ENCODE measurements at places on chromosomes 1 and 21.

DNA sequence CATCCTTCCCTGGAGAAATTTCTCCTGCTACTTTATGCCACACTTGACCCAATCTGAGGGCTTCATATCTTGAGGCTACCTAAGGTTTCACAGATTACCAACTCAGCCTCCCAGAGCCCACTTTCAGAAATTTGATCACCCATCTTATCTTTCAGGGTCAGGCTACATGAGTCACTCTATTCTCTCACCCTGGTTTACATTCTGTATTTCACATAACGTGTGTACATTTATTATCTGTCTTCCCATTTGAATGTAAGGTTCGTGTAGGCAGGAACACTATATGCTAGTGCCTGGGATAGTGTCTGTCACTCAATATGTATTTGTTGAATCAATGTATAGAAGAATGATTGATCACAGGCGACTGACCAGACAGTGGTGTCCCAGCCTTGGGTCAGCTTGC lies 124.8 kb downstream of the UBE2U start:
- no peak for DNase-seq

DNA sequence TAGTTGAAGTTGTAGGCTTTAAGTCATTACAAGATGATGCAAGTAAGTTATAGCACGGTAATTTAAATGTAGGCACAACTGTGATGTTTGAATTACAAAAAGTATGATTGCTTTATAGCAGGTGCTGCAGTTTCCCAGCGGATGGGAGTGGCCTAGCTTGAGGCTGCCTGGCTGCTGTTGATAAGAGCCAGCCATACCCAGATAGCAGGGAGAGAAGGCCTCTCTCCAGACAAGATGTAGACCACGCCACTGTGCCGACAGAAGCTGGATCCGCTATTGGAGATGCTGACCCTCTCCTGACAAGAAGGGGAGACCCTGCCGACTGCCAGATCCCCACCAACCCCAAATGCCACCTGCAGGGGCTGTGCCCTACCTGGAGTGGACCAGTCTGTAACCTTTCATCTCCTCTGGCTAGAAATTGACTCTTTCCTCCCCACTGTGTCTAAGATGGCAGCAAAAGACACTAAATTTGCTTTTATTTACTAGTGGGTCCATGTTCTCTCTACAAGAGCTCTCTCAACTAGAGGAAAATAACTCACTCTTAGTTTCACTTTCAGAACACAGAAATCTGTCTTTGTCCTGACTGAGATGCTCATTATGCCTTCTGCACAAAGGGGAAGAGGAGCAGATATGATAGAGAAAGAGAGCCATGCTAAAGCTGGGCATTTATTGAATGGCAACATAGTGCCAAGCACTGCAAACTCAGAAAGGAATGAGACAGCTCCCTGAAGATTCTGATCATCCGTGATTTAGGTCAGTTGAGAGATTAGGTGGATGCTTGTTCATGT lies 127.9 kb downstream of the URB2 start:
- DNase-seq = no peak

GRCh38 chr21:38631676-38632075 lies 133.4 kb upstream of the ERG start:
- DNase-seq = no peak

GRCh38 chr1:13799502-13800283 lies 99.7 kb downstream of the PRDM2 start:
- no peak for DNase-seq

DNA sequence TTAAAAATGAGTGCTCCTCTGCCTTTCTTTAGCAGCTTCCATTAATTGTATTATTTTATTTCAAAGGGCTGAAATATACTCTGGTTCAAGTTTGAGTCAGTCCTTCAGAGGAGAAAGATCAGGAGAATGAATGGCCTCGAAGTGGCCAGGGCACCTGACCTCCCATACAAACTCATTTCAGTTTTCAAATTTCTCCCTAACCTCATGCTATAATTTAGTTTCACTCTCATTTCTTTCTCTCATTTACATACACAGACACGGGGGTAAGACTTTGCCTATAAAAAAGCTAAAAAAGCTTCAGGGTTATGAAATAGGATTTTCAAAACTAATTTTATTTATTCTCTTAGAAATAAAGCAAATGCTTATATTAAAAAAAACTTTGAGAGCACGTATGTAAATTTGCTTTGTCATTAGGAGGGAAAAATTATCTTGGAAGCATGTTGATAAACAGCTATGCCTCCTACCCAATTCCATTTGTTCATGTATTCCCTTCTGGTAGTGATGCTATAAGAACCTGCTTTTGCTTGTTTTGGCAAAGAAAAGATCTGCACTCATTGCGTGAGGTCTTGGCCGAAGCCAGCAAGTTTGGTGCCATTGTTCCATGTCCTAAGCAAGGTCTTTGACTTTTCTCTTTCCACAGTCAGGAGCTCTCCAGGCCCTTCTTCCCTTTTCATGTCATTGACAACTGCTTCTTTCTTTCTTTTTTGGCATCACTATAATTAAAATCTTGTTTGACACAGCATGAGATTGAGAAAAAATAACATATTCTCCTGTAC lies 80.4 kb upstream of the LRRC53 start:
- no peak for DNase-seq

- no peak for DNase-seq
These were observed 224.9 kb downstream of the PTPRU start for GRCh38 chr1:29461115-29461739.

GRCh38 chr1:68808351-68808750 lies 311.5 kb upstream of the DEPDC1 start:
- no peak for DNase-seq

DNA sequence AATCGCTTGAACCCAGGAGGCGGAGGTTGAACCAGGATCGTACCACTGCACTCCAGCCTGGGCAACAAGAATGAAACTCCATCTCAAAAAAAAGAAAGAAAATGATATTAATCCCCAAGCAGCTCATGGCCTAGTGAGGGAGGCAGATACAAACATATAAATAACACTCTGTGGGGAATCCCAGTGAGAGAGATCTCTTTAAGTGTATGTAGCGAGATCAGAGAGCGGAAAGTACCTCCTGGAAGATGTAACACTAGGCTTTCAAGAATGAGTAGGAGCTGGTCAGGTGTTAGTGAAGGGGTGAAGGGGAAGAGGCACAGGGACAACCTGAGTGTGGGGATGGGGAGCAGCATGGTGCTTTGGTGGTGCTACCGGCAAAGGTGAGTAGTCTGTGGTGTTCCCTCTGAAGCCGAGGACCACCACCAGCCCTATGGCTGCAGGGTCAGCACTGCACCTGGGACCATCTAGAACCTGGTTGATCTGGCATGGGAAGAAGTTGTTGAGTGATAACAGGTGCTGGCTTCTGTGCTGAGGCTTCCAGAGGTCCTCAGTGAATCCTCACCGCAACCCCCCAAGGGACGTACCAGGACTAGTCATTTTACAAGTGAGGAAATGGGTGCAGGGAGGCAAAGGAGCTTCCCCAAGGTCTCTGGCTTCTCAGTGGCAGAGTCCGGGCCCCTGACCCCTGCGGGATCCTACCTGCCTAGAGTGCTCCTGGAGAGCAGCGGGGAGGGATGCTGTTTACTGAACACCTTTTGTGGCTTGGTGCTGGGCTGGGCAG lies 367.6 kb upstream of the VAMP3 start:
- no peak for DNase-seq

- DNase-seq = no peak
These were observed 41.2 kb upstream of the WLS start for GRCh38 chr1:68273530-68273929.

DNA sequence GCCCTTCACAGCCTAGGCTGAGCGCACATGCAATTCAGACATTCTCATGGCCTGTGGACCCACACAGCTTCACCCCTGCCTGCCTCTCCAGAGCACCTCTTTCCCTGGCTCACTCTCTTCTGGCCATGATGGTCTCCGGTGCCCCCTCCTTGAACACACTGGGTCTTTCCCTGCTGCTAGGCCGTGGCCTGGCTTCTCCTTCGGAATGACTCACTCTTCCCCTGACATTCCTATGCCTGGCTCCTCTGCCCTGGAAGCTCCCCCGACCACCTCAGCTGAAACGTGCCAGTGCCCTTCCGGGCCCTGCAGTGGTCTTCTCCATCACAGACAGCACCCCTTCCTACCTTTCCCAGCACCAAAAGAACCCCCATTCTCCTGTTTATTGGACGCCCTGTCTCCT lies 28.3 kb downstream of the EPHA8 start:
- no peak for DNase-seq

GRCh38 chr1:190416239-190416638 lies 61.4 kb downstream of the BRINP3 start:
- DNase-seq = no peak

DNA sequence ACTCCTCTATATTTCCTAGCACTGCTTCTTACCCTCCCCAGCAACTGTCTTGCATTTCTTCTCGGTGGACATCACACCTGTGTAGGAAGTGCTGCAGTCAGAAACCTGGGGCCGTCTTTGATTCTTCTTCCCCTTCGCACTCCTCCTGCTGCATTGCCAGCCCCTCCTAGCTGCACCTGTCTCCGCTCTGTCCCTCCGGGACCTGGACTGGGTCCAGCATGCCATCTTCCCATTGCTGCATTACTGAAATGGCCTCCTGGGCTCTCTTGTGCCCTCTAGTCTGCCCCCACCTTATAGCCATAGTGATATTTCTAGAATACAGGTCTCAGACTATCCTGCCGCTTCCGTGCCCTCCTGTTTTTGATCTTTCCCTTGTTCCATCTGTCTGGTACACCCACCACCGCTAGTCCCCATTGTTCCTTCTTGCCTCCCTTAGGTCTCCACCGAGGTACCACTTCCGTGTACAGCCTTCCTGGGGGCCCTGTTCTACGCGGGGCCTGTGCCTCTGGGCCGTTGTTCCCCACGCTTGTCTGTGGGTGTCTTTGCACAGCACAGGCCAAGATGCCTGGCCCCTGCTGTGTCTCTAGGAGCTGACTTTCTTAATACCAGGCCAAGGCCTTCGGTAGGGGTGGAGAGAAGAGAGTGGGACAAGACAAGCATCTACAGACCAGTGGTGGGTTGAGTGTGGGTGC lies 107.6 kb downstream of the GALNT2 start:
- no peak for DNase-seq

DNA sequence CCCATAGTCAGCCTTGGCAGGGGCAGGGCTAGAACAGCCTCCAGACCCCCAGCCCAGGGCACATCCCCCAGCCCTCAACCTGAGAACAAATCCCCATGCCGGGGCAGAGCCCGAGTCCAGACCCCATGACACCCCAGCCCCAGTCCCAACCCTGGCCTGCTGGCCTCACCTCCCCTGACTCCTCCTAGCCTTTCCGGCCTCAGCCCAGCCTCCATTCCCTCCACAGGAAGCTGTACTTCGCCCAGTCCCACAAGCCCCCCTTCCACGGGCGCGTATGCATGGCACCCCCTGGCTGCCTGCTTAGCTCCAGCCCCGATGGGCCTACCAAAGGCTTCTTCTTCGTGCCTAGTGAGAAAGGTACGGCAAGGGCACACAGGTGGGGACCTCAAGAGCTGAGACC lies 50.4 kb downstream of the DISP3 start:
- no peak for DNase-seq

- no peak for DNase-seq
These were observed 14.1 kb upstream of the NCMAP start for GRCh38 chr1:24541711-24542346.

Measured in activated CD4-positive, alpha-beta T cell treated with anti-CD3 and anti-CD28 coated beads for 24 hours (primary cell).